ENCODE measurements at places on chromosomes 6 and 20.
A peak's percentile ranks its signal among the peaks of the same experiment; 100 is the strongest.

GRCh38 chr20:62642666-62643520 lies 590 bp downstream of the SLCO4A1 start:
- peak; percentile 61 for DNase-seq

DNA sequence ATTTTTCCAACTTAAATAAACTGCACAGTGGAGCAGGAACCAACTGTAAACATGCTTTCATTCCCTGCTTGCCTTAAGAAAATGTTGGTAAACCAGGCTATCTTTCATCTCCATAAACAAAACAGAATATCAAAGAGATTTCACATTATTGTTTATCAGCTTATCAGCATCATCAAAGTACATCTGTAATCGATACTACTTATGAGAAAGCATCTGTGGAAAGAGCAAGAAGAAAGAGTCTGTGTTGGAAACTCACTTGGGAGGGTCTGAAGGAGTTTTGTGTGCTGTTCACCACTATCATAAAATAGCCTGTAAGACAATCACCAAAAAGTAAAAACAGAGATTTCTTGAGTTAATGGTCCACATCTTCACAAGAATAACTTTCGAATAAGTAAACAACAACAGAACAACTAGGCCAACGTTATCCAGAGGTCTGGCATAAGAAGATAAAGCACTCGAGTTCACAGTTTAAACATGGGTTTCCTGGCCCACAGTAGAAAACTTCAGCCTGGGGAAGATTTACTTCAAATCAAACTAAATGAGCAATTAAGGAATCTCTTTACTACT lies 47.9 kb downstream of the EPB41L2 start:
- DNase-seq = no peak

DNA sequence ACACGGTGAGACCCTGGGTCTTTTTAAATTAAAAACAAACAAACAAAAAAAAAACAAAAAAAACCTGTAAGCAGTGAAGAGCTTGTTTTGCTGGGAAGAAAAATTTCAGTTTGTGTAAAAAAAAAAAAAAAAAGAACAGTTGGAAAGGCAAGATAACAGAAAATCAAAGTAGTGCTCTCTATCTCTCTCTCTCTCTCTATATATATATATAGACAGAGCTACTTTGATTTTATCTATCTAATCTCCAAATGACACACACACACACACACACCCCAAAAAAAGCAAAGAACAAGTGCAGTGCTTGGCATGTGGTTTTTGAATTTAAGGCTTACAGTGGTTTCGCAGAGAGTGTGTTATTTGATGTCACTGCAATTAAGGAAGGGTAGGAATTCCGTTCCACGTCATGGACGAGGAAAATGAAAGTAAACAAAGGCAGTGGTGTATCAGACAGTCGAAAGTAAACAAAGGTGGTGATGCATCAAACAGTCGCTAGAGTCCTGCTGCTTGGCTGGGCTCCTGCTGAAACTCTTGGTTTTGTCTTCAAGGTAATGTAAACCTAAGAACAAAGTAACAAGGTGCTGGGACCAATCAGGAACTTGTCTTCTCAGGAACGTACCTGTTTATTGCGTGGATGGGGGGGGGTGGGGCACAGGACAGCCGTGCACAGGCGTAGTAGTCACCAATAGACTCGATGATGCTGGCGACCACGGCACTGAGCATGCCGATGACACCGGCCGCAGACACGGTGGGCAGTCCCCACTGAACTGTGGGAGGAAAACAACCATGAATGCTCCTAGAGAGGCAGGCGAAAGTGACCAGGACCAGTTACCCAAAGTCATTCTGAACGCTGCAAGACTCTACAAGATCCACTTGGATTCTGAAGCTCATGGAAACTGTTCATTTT lies 131.8 kb downstream of the SLC23A2 start:
- DNase-seq = peak; percentile 89

- DNase-seq = no peak
Observed at GRCh38 chr20:19269737-19270340, 57.4 kb downstream of the SLC24A3 start.

DNA sequence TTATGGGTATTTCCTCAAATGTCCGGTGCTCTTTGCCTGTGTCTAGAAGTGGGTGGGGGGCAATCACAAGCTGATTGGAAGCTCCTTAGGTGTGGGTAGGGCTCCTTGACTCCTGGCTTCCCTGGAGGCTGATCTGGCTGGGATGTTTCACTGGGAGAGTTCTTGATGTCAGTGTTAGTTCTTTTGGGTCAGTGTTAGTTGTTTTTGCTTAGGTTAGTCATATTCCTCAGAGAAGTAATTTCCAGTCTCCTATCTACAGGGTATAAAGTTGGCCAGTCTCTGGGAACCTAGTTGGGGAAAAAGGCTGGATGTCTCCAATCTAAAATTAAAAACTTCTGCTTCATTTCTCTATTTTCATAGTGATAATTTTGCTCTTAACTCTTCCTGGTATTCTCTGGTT lies 23.6 kb downstream of the CDC5L start:
- no peak for DNase-seq

DNA sequence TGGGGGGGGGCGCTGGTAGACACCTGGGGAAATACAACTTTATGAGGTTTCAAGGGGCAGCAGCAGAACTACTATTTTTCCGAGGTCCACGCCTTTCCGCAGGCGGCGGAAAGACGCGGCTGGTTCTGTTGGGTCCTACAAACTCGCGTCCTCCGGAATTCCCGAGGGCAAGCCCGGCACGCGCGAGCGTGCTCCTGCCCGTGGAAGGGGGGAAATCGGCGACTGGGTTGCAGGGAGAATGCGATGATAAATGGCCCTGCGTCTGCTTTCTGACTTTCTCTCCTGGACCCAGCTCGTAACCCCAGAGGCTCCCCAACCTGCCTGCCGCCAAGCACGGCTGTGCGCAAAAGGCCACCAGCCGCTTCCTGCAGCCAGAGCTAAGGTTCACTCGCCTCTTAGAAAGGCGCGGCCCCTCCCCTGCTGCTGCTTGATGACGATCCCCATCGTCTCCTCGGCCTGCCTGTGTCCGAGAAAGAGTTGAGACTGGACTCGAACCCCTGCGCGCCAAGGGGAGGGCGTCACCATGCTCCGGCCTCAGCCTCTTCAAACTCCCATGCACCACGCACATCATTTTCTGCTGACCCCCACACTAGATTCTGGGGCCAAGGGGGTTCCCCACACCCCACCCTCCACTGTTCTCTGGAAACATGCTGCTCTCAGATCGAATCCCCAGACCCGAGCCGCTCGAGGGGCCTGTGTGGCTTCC lies 6.7 kb downstream of the FOXA2 start:
- no peak for DNase-seq

GRCh38 chr20:39210341-39211036 lies 248.3 kb downstream of the DHX35 start:
- no peak for DNase-seq

DNA sequence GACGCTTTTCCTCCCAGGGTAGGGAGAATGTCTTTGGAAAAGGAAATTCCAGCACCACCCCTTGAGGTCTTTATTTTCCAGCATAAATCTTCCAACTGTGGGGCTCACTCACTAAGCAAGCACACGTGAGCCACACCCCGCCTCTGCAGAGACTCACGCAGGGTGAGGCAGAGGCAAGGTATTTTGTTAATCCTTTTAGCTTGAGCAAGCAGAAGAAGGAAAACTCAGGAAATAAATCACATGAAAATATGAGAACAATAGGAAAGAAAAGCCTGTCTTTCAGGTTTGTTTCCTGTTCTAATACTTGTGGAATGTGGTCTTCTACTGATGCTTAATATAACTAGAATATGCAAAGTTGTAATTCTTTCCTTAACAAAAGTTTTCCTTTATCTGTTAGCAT lies 4.1 kb upstream of the PHACTR2 start:
- peak; percentile 73 for DNase-seq

- no peak for DNase-seq
Observed at GRCh38 chr6:119076576-119077390, 1.7 kb downstream of the FAM184A start.

GRCh38 chr6:143741480-143741879 lies 63.7 kb downstream of the PHACTR2 start:
- DNase-seq = no peak

DNA sequence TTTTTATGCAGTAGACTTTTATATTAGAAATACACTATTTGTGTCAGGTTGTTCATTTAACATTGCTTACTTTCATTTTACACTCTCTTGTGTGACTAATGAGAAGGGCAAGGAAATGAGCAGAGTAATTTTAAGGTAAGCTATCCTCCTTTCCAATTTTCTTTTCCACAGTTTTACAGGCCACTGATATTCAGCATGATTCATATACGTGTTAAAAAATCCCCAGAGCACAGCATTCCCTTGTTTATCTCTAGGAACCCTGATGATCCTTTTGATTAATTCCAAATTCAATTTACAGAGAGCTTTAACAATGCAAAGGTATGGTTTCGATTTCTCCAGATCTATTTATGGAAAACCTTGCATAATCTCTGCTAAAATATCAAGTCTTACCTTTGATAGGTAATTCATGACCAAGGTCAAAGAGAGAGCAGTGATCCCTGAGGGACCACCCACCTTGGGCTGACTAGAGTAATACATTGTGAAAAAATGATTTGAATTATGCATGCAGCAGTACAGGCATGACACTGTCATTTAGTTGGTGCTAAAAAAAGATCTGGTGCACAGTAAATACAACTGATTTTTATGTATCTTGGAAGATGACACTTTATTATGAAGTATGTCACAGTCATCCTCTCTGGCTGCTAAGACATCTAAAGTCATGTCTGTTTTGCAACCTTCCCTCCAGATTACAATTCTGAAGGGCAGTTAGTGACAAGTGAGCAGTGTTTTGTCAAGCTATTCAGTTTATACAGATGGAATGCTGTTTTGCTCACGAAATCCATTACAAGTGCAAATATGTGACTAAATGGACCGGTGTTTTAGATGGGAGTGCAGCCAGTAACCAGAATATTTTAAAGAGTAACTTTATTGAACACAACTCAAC lies 736.6 kb downstream of the EPHA7 start:
- no peak for DNase-seq

DNA sequence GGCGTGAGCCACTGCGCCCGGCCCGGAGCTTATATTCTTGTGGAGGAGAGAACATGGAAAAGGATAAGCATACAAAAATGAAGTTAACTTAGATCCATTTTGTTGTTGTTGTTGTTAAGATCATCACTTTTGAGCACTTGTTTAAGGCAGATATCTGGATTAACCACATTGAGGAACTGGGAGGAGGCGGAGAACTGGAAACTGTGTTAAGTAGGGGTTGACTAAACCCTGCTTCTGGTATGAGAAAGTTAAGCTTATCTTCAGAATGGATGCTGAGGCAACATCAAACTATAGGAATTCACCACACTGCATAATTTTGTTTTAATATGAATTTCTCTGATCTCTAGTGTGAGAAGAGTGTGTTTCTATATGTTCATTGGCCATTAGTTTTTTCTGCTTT lies 57.6 kb downstream of the GCNT2 start:
- DNase-seq = no peak

Data from HT-29 (cell line).